ENCODE measurements at places on chromosomes 1 and 21.
A peak's percentile ranks its signal among the peaks of the same experiment; 100 is the strongest.

DNA sequence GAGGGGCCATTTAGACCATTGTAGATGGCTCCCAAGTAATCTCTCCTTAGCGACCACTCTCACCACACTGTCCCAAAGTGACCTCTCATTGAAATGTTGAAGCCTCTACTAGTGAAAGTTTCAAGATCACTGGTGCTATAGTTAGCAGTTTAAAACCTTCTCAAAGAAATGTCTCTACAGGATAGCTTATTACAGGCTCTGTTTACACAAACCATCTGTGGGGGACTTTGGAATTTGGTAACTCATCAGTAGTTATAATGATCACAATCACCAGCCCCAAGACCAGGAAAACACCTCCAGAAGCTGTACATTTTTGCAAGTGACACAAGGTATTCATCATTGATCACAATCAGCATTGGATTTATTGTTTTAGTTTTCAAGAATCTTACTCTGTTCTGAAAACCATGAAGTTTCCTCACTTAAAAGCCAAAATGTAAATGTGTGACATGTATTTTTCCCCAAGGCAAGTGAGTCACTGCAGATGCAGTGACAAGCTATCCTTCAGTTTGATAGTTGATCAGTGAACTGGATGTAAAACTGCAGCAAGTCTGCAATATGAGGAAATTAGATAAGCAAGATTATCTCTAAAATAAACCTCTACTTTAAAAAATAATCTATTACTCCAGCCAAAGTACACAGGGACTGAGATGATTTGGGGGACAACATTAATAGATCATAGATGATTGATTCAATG lies 41.9 kb downstream of the C21orf91 start:
- H3K36me3 ChIP-seq: no peaks in the 10 kb centered on the region
- no peaks in the 10 kb centered on the region for H3K27me3 ChIP-seq
- peaks cover 25% of the 10 kb centered on the region for H3K4me1 ChIP-seq

DNA sequence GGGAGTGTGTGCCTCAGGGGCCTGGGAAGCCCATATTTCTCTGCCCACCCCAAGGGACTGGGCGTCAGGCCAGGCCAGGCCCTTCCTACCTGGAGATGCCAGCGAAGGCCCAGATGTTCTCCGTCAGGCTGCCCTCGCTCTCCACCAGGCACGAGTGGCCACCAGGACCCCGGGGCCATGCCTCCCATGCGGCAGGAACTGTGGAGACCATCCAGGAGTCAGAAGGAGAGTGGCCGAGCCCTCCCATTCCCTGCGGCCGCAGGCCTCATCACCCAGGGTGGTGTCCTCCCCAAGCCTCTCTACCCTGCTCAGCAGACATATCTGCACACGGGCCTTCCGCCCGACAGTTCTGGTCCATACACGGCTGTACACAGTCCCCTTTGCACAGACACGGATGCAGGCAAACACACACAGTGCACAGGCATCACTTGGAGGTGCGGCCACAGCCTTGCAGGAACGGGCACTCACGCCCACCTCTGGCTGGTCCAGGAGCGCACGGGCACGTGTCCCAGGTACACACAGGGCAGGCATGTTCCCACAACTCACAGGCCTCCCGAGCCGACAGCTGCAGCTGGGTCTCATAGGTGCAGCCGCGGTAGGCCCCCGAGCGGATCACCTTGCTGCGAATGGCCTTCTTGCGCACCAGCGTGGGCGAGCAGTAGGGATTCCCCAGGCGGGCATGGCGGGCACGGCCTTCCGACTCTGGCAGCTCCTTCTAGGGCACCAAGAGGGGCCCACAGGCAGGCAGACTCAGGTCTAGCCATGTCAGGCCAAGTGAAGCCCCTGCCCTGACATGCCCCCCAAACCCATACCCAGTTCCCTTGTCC lies 5.9 kb upstream of the KIF17 start:
- no peak overlapping the region for H3K4me3 ChIP-seq
- H3K4me1 ChIP-seq: no peaks in the 10 kb centered on the region
- H3K27me3 ChIP-seq: no peaks in the 10 kb centered on the region
- DNase-seq: no peak

GRCh38 chr1:173549813-173550212 lies 53.1 kb downstream of the SLC9C2 start:
- H3K4me1 ChIP-seq: peaks cover 17% of the 10 kb centered on the region
- H3K4me3 ChIP-seq: no peak overlapping the region
- no peaks in the 10 kb centered on the region for H3K27me3 ChIP-seq

- DNase-seq: peak; percentile 61
- H3K36me3 ChIP-seq: no peaks in the 10 kb centered on the region
- H3K27ac ChIP-seq: no peak overlapping the region
- no peak overlapping the region for H3K4me3 ChIP-seq
- H3K4me1 ChIP-seq: peaks cover 8% of the 10 kb centered on the region
Measured at GRCh38 chr1:204828352-204828850, 42.3 kb upstream of the NFASC start.

DNA sequence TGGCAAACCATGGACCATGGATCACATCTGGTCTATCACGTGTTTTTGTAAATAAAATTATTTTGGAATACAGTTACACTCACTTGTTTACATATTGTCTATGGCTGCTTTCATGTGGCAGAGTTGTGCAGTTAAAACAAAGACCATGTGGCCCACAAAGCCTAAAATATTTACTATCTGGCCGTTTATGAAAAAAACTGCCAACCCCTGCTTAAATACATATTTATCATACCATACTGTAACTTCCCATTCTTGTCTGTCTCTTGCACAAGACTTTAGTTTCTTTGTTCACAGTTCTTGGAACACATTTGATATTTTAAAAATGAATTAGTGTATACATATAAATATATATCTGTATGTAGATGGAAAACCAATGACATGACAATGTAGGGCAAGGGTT lies 141.5 kb downstream of the PAPPA2 start:
- H3K4me1 ChIP-seq: no peaks in the 10 kb centered on the region
- no peaks in the 10 kb centered on the region for H3K27me3 ChIP-seq
- no peak overlapping the region for H3K4me3 ChIP-seq
- H3K27ac ChIP-seq: no peak overlapping the region

DNA sequence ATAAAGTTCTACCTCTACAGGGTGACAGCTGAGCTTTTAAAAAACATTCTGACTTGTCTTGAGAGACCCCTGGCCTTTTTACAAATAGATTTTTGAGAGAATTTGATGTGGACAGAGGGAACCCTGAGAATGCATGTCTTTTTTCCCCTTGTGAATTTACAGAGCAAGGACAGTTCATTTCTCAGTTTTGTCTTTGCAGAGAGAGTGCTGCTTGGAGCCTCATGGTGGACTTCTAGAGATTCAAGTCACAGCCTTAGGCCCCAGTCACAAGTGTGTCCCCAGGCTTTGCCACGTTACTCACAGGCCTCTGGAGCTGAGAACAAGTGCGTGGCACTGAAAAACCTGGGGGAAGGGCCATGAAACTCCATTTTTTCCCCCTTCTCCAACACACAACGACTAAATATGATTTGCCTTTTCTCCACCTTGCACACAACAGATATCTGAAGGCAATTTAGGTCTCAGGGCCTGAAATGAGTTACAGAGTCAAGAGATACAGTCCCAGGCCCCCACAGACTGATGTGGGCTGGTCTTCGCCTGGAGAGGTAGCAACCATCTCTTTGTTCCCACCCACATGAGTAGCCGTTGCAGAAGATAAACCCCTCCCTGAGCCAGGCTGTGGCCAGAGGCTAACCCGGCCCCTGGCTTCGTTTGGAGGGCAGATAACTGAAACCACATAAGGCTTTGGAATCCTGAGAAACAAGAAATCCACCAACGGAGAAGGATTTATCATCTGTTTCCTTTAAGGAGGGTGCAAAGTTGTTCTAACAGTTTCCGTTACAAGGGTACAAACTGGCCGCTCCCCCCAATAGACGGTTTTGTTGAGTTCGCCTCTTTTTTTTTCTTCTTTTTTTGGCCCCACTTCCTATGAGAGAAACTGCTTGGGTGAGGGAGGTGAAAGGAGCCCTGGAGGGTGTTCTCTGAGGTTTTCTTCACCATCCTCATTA lies 1.0 kb upstream of the PIGV start:
- peak overlapping the region; percentile 96 for H3K27ac ChIP-seq
- peak overlapping the region; percentile 91 for H3K4me3 ChIP-seq
- peaks cover 69% of the 10 kb centered on the region for H3K4me1 ChIP-seq
- H3K36me3 ChIP-seq: peaks cover 12% of the 10 kb centered on the region
- H3K27me3 ChIP-seq: no peaks in the 10 kb centered on the region

GRCh38 chr1:3187415-3188149 lies 118.6 kb downstream of the PRDM16 start:
- no peak overlapping the region for H3K4me3 ChIP-seq
- no peak for DNase-seq
- H3K27ac ChIP-seq: no peak overlapping the region
- H3K4me1 ChIP-seq: no peaks in the 10 kb centered on the region
- H3K27me3 ChIP-seq: no peaks in the 10 kb centered on the region

GRCh38 chr1:27153927-27154358 lies 982 bp downstream of the SLC9A1 start:
- no peaks in the 10 kb centered on the region for H3K36me3 ChIP-seq
- H3K27me3 ChIP-seq: no peaks in the 10 kb centered on the region
- H3K4me1 ChIP-seq: peaks cover 15% of the 10 kb centered on the region
- peak overlapping the region; percentile 91 for H3K4me3 ChIP-seq
- H3K27ac ChIP-seq: no peak overlapping the region
- DNase-seq: no peak

DNA sequence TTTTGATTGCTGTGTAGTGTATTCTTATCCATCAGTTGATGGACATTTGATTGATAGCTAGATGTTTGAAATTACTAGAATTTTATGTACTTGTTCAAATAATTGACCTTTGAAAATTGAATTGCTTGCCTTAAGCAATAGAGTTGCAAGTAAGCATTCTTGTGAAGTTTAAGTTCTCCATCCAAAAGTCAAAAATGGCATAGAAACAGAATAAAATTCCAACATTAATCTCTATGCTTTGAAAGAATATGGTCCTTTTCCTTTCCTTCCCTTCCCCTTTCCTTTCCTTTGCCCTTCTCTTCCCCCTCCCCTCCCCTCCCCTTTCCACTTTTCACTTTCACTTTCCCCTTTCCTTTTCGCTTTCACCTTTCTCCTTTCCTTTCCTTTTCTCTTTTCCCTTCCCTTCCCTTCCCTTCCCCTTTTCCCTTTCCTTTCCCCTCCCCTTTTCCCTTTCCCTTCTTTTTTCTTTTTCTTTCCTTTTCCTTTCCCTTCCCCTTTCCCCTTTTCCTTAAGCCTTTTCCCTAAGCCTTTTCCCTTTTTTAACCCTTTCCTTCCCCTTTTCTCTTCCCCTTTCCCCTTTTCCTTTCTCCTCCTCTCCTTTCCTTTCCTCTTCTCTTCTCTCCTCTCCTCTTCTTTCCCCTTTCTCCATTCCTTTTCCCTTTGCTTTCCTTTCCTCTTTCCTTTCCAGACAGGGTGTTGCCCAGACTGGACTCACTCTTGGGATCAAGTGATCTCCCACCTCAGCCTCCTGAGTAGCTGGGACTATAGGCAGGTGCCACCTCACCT lies 67.4 kb downstream of the SASS6 start:
- no peak for DNase-seq
- peak overlapping the region; percentile 21 for H3K27ac ChIP-seq
- no peaks in the 10 kb centered on the region for H3K4me1 ChIP-seq
- H3K27me3 ChIP-seq: no peaks in the 10 kb centered on the region

- H3K27ac ChIP-seq: no peak overlapping the region
- DNase-seq: no peak
- no peaks in the 10 kb centered on the region for H3K36me3 ChIP-seq
- no peaks in the 10 kb centered on the region for H3K4me1 ChIP-seq
Measured at GRCh38 chr1:52216907-52217458, 75.1 kb downstream of the ZFYVE9 start.

GRCh38 chr1:11749203-11749689 lies 12.7 kb upstream of the C1orf167 start:
- DNase-seq: peak; percentile 47
- no peak overlapping the region for H3K4me3 ChIP-seq
- no peaks in the 10 kb centered on the region for H3K27me3 ChIP-seq
- H3K4me1 ChIP-seq: no peaks in the 10 kb centered on the region
- no peak overlapping the region for H3K27ac ChIP-seq

DNA sequence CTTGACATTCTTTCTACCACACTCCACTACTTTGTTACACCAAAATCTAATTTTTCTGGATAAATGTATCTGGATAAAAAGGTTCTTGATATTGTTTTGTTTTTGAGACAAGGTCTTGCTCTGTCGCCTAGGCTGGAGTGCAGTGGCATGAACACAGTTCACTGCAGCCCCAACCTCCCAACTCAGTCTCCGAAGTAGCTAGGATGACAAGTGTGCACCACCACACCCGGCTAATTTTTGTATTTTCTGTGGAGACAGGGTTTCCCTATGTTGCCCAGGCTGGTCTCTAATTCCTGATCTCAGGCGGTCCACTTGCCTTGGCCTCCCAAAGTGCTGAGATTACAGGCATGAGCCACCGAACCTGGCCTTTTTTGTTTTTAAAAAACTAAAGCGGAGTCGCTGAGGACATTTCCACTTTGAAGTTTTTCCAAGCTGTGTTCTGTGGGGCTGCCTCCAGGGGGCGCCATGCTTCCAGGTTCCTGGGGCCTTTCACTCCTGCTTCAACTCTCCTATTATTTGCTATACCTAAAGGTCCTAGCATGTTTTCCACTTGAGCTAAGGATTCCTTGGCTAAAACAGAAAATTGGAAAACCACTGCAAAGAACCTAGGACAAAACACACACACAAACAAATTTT lies 14.1 kb upstream of the NCMAP start:
- H3K4me3 ChIP-seq: no peak overlapping the region
- DNase-seq: no peak
- H3K27ac ChIP-seq: no peak overlapping the region
- H3K27me3 ChIP-seq: no peaks in the 10 kb centered on the region
- peaks cover 17% of the 10 kb centered on the region for H3K4me1 ChIP-seq
- H3K36me3 ChIP-seq: no peaks in the 10 kb centered on the region

DNA sequence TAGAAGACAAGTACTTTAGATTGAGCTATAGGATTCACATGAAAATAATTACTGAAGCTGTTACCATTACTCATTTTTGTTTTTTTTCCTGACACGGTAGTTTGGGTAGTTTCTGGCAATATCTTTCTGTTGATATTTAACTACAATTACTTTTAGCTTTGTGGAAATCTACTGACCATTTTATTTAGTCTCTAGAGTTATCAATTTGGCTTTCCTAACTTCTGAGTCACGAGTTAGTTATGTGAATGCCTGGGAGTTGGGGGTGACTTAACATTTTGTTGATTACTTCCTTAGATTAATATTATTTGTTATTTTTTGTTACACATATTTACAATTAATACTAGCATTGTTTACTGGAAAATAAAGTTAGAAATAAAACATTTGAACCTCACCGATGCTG lies 160.6 kb downstream of the HMCN1 start:
- H3K27me3 ChIP-seq: no peaks in the 10 kb centered on the region
- no peak for DNase-seq
- H3K4me1 ChIP-seq: no peaks in the 10 kb centered on the region
- H3K36me3 ChIP-seq: no peaks in the 10 kb centered on the region

DNA sequence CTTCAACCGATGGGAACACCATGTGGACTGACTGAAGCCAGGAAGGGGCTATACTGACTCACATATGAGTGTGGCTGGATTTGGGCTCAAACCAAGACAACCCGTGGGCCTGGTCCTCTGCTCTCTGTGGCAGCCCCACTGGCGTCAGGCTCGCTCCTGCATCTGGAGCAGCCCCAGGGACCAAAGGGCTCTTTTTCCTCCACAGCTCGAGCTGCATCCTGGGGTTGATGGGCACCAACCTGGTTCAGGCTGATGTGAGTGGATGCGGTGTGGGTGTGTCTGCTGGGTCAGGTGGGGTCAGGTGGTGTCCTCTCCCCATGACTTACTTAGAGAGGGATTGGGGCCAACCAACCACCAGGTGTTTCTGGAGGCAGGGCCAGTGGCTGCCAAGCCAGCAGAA lies 303.0 kb upstream of the AJAP1 start:
- no peaks in the 10 kb centered on the region for H3K4me1 ChIP-seq
- H3K4me3 ChIP-seq: no peak overlapping the region
- DNase-seq: no peak
- no peaks in the 10 kb centered on the region for H3K36me3 ChIP-seq

Measured in common myeloid progenitor, CD34-positive (primary cell).